ENCODE measurements at places on chromosomes 5 and 9.

DNA sequence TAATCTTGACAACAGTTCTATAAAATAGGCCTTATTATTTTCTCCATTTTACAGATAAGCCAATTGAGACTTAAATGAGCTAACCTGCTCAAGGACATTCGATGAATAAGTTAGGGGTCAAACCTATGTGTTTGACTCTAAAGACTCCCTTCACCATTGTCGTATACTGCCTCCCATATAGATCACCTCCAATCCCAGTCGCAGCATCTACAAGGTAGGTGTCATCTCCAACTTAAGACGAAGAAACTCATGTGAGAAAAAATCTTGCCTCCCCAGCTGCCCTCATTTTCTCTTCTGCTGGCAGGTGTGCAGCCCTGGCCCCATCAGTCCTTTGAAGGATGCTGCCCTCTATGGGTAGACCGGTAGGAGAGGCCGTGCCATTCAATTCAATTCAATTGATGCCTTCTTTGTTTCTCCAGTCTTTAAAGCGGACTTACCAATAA lies 75.2 kb upstream of the SMARCA2 start:
- no peak for DNase-seq

DNA sequence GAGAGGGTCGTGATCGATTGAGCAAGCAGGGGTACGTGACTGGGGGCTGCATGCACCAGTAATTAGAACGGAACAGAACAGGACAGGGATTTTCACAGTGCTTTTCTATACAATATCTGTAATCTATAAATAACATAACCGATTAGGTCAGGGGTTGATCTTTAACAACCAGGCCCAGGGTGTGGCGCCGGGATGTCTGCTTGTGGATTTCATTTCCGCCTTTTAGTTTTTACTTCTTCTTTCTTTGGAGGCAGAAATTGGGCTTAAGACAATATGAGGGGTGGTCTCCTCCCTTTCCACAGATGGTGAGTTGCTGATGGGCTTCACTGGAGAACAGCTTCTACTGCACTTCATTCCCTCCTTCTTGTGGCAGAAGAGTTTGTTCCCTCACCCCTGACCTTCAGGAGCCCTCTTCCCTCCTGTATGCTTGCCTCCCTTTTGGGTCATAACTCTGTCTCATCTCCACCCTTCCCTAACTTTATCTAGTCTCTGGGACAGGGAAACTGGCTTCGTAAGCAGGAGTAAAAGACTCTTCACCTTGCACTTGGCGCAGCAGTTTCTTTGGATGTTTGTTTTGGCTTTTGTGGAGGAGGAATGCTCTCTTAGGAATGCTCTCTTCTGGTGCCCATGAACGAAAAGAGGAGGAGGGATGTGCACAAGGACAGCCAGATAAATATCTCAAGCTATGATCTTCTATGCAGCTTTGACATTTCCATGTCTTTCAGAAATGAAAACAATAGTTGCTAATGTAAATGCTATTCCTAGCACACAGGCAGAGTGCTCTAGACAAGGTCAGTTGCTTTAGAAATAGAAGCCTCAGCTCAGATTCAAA lies 139.8 kb upstream of the RPS23 start:
- no peak for DNase-seq

DNA sequence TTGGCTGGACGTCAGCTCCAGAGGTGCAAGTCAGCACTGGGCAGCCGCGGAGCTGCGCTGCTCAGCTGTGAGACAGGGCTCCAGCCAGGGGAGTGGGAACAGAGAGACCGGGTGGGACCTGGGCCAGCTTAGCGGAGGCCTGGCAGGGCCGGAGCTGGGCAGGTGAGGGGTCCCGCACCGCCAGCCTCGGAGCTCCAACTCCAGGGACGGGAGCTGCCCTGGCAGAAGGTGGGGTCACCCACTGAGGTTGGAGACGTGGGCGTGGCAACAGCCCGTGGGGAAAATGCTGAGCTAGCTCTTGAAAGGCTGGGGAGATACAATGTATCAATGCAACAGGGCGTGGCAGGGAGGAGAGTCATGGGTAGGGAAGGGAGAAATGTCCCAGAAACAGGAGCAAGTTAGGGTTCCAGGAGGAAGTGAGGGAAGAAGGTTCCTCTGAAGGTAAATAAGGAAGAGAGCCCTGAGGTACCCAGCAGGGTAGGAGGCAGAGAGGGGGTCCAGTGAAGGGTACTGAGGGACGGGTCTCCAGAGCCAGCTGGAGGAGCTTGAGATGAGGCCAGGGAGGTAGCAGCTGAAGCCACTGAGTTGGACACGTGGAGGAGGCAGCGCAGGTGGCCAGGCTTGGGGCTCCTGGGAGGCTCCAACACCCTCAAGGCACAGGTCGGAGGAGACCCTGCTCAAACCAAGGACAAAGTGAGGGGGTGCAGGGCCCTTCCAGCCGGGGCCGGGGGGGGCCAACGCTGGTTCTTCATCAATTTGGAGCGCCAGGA lies 736 bp upstream of the NKD2 start:
- DNase-seq, result peak; percentile 7

DNA sequence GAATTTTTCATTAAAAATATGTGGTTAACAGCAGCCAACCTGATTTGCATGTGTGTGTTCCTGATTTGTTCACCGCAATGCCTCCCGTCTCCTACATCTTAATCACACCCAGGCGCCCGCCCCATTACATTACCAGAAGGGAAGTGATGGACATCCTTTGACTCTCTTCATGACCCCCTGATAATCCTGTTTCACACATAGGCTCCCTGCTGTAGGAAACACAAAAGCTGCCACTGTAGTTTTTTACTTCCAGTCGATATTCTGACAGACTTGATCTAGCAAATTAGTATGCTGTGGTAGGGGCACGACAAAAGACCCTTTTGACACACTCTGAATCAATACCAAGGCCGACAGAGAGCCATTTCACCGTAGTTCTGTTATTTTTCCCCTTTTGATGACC lies 287.8 kb upstream of the ISL1 start:
- no peak for DNase-seq

GRCh38 chr9:100577776-100578448 lies at the start of gene CAVIN4:
Gene CAVIN4 (plus strand): TSS chr9:100578079. CDS start chr9:100578144, 65 bp downstream.
- DNase-seq, result no peak

DNA sequence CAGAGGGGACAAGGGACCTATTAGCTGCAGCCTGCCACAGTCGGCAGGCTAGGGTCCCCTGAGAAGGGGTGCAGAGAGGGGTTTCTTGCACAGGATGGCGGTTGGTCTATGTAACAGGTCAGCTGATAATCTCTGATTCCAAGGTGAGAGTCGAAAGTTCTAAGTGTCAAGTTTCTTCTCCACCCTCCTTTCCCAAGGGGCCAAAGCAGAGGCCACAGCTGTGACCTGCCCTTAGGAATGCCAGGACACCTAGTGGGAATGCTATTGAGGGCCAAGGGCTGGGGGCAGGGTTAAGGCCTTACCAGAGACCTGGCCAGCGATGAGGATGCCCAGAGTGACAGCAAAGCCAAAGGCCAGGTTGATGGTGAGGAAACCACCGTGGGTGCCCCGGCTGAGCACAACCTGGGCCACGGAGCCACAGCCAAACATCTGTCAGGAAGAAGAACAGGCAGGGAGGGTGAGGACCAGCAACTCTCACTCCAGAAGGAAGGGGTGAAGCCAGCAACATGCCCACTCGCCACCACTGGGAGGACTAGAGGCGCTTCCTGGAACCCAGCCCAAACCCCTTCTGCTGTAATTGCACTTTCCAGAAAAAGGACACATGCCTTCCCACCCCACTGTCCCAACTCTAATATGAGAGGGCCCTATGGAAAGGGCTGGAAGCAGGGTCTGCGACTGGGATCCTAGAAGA lies 3.8 kb downstream of the AQP3 start:
- no peak for DNase-seq

DNA sequence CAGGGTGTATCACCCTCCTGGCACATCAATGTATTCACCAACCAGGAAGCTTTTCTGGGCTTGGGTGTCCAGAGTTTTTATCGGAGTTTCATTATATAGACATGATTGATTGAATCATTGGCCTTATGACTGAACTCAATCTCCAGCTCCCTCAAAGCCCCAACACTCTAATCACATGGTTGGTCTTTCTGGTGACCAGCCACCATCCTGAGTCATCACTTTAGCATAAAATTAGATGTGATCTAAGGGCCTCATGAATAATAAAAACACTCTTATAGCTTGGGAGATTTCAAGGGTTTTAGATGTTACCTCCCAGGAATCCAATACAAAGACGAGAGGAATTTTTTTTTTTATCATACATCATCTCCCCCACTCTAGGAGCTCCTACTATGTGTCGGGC lies 7.7 kb upstream of the PBX3 start:
- DNase-seq, result no peak

DNA sequence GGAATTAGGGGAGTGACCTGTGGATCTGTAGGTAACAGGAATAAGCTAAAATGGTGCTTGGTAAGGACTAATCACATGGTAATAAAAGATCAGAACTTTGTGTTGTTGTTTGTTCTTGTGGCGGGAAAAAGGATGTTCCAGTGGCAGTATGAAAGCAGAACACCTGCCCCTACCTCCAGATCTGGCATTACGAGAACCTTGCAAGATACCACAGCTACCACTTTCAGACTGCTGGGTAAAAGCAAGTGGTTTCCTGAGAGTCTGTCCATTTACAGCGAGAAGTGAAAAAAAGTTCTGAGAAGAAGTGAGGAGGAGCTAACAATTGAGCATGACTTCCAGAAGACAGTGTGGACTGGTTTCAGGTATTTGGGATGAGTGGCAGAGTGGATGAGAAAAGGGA lies 252.5 kb downstream of the TLE4 start:
- DNase-seq, result no peak

- no peak for DNase-seq
Observed at GRCh38 chr9:111992523-111992922, 95.9 kb downstream of the UGCG start.

- no peak for DNase-seq
Observed at GRCh38 chr9:18893046-18893445, 140.0 kb downstream of the SAXO1 start.

- no peak for DNase-seq
Observed at GRCh38 chr9:71824257-71824656, 55.9 kb upstream of the CEMIP2 start.

DNA sequence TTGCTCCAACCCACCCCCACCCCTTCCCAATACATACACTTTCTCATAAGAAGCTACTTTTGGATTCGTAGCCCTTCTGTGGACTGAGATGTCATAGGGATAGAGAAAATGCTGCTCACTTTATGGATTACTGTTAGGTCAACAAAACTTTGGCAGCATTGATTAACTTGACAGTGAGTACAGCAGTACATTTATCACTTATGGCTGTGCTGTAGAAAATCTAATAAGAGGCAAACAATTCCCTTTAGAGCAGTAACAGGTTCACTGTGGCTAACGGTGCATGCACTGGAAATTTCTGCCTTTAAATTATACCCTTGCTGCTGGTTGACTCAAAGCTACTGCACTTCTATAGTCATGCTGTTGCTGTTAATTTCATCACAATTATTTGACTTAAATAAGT lies 59.2 kb downstream of the PPIC start:
- DNase-seq, result no peak

DNA sequence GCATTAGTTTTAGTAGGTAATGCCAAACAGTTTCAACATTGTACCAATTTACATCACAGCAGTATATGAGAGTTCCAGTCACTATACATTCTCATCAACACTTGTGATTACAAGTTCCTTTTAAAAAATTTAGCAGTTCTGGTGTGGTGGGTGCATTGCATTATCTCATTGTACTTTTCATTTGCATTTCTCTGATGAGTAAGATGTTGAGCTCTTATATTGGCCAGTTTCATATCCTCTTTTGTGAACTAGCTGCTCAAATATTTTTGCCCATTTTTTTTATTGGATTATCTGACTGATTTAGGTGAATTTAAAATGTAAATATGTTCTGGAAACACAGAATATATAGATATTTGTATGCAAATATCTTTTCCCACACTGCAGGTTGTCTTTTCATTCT lies 160.9 kb upstream of the NR3C1 start:
- DNase-seq, result no peak

- no peak for DNase-seq
Observed at GRCh38 chr5:148228392-148228984, 9.8 kb upstream of the MARCOL start.

All from T-helper 17 cell (primary cell).